ENCODE measurements at places on chromosomes 6 and 20.

GRCh38 chr6:131946992-131947955 lies 3.9 kb downstream of the CCN2 start:
- DNase-seq, result no peak

GRCh38 chr6:90015883-90016282 lies 121.6 kb downstream of the GJA10 start:
- DNase-seq, result no peak

- no peak for DNase-seq
Measured at GRCh38 chr6:149499066-149499465, 14.3 kb upstream of the ZC3H12D start.

DNA sequence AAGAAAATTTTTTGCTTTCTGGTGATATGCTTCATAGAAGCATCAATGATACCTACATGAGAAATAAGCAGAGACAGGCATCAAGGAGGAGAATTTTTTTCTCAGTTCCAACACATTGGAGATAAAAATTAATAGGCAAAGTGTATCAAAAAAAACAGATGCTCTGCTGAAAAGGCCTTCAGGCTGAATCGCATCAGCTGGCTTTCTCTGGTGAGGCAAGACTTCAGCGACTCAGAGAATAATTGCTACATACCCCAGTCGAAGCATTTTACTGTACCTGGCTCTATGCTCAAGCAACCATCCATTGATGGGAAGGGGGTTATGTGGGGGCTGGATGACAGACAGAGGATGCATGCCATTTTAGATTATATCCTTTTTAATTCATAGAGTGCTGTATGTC lies 415.1 kb downstream of the TFAP2A start:
- no peak for DNase-seq

- no peak for DNase-seq
Measured at GRCh38 chr6:14431385-14432330, 314.1 kb downstream of the CD83 start.

DNA sequence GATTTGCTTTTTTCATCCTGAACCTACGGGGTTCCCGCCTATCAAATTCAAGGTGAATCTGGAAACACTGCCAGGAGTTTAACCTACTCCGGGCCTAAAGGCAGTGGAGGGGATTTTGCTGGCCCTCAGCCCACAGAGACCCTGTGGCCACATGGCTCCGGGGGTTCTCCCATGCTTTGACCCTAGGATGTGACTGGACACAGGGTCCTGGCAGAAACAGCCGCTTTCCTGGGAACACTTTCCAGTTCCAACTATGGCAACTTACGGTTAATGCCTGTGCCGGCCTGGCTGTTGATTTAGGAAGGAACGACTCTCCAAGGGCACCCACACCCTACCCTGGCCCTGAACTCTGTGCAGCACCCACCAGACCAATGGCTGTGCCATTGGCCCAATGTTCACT lies 141.7 kb upstream of the RPS6KA2 start:
- no peak for DNase-seq

DNA sequence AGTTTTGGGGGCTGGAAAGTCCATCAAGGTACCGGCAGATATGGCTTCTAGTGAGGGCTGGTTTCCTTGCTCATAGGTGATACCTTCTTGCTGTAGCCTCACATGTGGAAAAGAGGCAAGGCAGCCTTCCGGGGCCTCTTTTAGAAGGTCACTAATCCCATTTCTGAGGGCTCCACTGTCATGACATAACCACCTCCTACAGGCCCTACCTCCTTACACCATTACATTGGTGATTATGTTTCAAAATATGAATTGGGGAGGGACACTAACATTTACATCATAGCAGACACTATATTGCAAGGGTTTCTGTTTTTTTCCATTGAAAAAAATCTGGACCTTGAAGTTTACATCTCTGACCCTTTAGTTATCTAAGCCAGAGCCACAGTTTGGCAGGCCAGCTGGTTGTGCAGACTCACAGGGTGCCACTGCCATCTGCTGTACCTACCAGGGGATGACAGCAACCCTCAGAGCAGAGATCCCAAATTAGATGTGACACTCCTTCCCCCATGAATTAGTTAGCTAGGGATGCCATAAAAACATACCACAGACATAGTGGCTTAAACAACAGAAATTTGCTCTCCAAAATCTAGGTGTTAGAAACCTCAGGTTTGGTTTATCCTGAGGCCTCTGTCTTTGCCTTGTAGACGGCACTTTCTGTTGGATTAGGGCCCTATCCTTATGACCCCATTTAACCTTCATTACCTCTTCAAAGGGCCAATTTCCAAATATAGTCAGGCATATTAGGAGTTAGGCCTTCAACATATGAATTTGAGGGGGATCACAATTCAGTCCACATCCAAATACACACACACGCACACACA lies 166.4 kb upstream of the RNF217 start:
- DNase-seq, result no peak

GRCh38 chr20:19284400-19285178 lies 72.1 kb downstream of the SLC24A3 start:
- DNase-seq, result no peak
